SIG-M5 (cell line): ENCODE measurements at places on chromosomes 2 and 18.

- no peak for DNase-seq
Observed at GRCh38 chr2:208415255-208415654, 8.7 kb downstream of the PTH2R start.

GRCh38 chr2:209208211-209208610 is 215.6 kb upstream of the MAP2 start:
- no peak for DNase-seq

DNA sequence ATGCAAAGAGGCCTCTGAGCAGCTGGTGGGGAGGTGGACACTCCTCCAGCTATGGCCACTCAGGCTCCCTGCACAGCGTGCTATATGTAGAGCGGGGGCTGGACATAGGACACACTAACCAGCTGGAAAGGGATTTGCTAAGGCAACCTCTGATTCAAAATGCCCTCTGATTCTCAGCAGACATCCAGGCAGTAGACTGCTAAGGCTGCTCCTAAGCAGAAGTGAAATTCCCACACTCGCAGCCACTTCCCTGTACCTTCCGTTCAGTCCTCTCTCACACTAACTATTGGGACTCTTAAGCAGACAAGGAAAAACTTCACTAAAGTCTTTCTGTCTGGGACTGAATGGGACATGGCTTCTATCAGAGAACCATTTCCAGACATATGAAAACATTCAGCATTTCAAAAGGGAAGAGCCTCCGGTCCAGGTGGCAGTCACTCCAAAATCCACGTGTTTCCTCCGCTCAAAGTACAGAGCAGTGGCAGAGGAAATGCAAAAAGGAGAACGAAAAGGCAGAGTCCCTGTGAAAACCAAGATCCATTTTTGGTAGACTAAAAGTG is 265.8 kb downstream of the TTC32 start:
- DNase-seq = no peak

DNA sequence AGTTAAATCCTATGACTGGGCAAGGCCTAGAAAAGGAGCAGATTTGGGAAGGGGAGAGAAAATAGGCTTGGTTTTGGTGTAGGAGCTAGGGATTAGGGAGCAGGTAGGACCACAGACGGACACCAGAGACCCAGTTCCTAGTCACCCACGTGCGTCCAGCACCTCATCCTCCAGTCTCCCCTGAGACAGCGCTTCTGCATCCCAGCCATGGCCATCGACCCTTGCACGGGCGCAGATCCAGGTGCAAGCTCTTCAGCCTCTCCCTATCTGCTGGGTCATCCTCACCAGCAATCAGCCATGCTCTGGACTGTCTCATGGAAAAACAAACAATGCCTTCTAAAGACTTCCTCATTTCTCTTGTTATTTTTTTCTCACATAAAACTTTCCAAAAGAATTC is 246.8 kb upstream of the RAB6C start:
- DNase-seq = no peak

DNA sequence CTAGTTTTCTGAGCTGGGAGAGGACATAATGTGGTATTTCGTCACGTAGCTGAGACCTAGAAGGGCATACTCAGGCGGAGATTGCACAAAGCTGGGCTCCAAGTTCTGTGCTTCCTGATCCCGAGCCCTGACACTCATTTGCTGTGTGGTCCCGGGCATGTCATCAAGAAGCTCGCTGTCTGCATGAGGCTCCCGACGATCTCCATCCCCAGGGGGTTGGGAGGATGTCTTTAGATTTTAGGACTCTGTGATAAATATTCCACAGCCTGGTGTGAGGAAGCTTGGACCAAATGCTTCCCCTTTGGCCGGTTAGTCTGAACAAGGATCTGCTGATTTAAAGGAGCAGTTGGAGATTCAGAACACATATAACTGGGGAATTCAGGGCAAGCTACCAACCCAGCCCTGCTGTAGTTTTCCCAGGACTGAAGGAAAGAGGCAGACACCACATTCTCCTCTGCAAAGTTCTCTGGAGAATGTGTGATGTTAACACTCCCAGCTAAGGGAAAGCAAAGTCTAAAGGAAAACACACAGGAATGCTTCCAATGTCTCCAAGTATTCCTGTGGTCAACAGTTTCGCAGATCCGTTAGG is 2.3 kb downstream of the KCNE4 start:
- DNase-seq = no peak

- no peak for DNase-seq
Observed at GRCh38 chr18:9779630-9780029, 71.5 kb downstream of the RAB31 start.

DNA sequence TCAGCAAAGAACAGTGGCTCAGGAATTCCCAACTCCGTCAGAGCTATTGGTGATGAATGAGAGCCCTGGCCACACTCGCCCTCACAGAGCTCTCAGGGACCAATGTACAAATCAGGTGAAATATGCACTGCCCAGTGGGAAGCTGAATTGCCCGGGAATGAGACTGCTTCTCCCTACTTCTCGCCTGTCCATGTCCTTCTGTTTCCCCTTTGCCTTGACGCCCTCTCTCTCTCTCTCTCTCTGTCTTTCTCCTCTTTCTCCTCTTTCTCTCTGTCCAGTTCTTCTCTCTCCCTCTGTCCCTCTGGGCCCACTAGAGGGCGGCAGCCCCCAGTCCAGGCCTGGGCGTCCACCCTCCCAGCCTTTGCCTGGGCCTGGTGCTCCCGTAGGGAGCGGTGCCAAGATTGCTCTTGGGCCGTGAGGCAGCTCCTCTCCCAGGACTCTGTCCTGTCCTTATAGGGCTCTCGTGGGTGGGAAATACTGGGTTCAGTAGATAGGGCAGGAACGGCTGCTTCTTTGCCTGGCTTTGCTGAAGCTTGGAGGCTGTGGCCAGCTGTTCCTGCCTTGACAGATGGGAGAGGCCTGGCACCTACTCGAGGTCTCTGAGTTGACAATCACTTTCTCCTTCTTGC is 28.4 kb upstream of the PUM2 start:
- DNase-seq = no peak

- no peak for DNase-seq
Observed at GRCh38 chr18:62690236-62690815, 25.0 kb upstream of the PHLPP1 start.

- DNase-seq = no peak
Observed at GRCh38 chr2:17713291-17713690, 40.3 kb downstream of the SMC6 start.

DNA sequence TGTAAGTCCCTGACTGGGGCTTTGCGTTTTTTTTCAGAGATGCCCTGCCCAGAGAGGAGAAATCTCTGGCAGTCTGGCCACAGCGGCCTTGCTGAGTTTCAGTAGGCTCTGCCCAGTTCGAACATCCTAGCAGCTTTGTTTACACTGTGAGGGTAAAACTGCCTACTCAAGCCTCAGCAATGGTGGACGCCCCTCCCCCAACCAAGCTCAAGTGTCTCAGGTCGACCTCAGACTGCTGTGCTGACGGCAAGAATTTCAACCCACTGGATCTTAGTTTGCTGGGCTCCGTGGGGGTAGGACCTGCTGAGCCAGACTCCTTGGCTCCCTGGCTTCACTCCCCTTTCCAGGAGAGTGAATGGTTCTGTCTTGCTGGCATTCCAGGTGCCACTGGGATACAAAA is 31.7 kb downstream of the L3MBTL4 start:
- DNase-seq = no peak

GRCh38 chr18:12517142-12517825 is 109.6 kb downstream of the PRELID3A start:
- no peak for DNase-seq

DNA sequence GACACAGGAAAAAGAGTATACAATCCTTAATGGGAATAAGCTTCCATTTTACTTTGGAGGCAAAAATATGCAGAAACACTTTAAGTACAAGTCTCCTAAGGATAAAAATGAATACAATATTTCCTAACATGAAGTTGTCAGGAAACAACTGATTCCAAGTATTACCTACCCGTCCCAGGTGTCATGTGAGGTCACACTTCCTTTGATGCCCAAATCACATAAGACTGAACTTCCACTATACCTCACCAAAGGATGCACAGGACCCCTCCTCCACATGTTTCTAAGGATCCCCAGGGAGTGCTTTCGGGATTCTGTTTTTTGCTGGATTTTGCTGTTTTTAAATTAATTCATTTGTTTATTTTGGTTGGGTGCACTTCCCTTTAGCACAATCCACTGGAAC is 438.5 kb upstream of the TCF4 start:
- DNase-seq = no peak

DNA sequence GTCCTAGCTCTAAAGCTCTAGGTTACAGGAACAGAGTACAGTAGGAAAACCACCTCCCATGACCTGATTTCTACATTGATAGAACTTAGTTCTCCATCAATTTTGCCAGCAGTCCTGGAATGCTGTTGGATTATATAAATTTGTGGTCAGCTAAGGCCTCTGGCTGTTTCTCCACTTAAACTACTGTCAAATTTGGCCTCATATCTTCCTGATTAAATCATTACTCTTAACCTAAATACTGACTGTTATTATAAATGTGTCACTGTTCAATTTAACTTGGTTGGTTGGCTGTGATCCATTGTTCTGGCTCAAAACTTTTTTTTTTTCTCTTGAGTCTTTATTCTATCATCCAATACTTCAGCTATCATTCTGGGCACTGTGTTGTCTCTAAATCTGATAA is 71.2 kb downstream of the TGFA start:
- no peak for DNase-seq

- DNase-seq = no peak
Observed at GRCh38 chr18:11162889-11163288, 13.5 kb upstream of the PIEZO2 start.

DNA sequence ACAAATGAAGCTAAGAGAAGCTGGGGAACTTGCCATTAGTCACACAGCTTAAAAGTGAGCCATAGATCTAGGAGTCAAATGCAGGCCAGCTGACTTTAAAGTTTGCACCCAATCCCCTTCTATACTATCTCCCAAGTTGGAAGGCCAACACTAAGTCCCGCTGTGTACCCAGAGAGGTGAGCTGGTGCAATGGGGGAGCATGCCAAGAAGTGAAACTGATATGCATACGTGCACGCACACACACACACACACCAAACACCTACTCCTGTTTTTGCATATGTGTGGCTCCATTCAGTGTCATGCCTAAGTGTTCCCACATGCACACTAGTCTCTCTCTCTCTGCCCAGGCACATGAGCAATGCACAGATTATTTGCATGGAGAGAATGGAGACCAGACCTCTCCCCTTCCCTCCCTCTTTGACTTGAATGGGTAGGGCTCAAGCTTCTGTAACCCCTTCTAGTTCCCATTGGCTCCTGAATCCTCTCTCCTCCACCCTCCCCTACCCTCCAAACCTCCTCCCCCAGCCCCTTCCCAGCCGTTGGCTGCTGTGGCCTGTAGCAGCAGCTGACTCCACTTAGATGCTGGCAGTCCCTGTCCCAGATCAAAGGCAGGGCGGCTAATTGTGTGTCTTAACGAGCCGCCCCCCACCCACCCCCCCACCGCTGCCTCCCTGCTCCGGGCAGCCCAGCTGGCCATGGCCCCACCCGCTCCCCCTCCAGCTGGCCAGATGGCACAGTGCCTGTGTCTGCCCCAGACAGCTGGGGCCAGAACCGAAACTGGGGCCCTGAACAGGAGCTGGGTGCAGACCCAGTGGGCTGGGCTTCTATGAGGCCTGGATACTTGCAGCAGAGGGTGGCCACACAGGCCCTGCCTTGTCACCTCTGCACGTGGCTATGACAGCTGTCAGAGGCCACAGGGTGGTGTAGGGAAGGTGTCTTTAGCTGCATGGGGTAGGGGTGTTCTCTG is 5.6 kb downstream of the WNT10A start:
- DNase-seq = no peak

DNA sequence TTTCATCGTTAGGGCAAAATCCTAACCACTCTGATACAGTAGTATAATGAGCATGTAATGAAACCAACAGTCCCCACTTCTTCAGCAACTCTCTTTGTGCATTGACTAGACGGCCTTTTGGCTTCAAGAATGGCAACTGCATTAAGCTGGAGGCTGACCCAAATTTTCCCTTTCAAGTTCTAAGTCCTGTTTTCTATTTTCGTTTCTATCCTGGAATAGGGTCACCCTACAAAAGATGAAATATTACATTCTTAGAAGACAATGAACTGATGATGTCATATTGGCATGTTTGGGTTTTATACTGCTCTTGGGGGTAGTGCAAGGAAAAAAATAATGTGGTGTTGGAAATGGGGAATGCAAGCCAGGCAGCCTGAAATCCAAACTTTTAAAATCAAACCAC is 254.4 kb downstream of the ETAA1 start:
- no peak for DNase-seq

GRCh38 chr2:148926291-148926961 is 51.4 kb downstream of the KIF5C start:
- DNase-seq = peak; percentile 2

DNA sequence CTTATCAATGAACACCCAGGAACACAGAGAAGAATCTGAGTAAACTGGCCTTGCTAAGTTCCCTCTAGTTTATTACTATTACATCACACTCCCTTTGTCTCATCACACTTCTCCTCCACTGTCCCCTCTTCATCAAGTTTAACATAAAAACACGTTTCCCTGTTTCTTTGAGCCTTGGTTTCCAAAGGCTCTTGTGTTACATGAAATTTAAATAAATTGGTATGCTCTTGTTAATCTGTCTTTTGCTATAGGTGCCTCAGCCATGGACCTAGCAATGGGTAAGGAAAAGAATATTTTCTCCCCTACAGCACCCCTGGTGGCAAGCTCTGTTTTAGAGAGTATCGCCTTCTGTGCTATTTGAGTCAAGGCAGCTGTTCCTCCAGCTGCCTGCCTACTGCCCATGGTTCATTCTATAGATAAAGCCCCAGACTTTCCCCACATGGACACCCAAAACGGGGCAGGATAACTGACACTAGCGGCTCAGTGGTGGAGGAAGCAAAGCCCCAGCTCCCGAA is 31.8 kb downstream of the TGIF1 start:
- DNase-seq = no peak

GRCh38 chr2:14223576-14223975 is 408.9 kb upstream of the LRATD1 start:
- DNase-seq = no peak

DNA sequence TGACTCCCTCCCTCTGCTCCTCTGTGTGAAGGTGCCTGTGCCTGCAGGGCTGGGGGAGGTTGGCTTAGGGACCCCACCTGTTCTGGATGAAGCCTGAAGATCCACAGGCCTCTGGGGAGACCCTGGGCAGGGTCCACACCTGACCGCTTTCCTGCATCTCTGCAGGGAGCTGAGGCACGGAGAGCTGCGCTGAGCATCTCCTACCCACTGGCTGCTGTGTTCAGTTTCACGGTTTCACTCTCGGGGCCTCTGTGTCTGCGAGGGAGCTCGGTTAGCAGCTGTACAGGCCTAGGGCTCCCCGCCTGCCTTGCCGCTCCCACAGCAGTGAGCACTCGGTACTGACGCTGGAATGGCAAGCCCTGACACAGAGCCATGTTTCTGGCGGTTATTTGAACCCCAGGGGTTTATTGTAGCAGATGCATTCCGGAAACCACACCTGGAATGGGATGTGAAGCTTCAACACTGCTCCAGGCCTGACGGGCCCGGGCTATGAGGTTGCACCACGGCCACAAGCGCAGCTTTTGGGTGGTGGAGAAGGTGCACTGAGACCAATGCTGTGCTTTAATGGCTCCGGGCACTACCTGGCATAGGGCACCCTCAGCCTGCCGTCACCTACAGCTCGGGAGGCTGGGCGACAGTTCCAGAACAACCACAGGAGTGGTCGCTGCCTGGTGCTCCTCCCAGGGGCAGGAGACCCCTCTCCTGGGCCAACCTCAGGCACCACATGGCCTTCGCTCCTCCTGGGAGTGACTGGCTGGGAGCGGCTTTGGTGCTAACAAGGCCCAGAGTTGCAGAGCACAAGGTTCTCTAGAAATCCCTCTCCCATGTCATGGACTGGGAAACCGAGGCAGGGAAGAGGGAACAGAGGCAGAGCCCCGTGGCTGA is 257.9 kb downstream of the NDUFA10 start:
- DNase-seq = no peak

- DNase-seq = no peak
Observed at GRCh38 chr2:101251844-101252407, 760 bp upstream of the CNOT11 start.

GRCh38 chr18:9760641-9761040 is 52.5 kb downstream of the RAB31 start:
- DNase-seq = no peak
